Purkinje cell (primary cell): ENCODE measurements at places on chromosomes 2 and 18. TPM values are rescaled to one million over a fixed set of nuclear protein-coding genes. Genes with fewer than 3 reads are reported as not detected.

CFAP53 gene
- 1.6 and 1.9 TPM in 2 replicates for polyA plus RNA-seq

ERICH2 gene
- polyA plus RNA-seq = 18.1 and 23.4 TPM in 2 replicates

GKN2 gene
- polyA plus RNA-seq = not detected in 2 replicates

TEKT4 gene
- not detected in 2 replicates for polyA plus RNA-seq

CFAP210 gene
- 5.2 and 5.5 TPM in 2 replicates for polyA plus RNA-seq

STARD6 gene
- polyA plus RNA-seq = not detected in 2 replicates

NOL4 gene
- polyA plus RNA-seq = 12.3 and 18.4 TPM in 2 replicates

AMER3 gene
- 0.70 and 1.2 TPM in 2 replicates for polyA plus RNA-seq

DAPL1 gene
- polyA plus RNA-seq = 7.3 TPM in 1 of 2 replicates, not detected in the other

SPEG gene
- polyA plus RNA-seq = 1.5 and 3.0 TPM in 2 replicates

SNTG2 gene
- 1.6 and 2.0 TPM in 2 replicates for polyA plus RNA-seq

USP40 gene
- polyA plus RNA-seq = 2.9 and 12.2 TPM in 2 replicates

CNDP2 gene
- polyA plus RNA-seq = 42.2 and 54.6 TPM in 2 replicates

KCNK3 gene
- 0.16 and 0.39 TPM in 2 replicates for polyA plus RNA-seq

RAMP1 gene
- 23.2 and 38.6 TPM in 2 replicates for polyA plus RNA-seq
